Activated CD4-positive, alpha-beta T cell treated with anti-CD3 and anti-CD28 coated beads for 24 hours (primary cell): ENCODE measurements at places on chromosomes 3 and 15.

DNA sequence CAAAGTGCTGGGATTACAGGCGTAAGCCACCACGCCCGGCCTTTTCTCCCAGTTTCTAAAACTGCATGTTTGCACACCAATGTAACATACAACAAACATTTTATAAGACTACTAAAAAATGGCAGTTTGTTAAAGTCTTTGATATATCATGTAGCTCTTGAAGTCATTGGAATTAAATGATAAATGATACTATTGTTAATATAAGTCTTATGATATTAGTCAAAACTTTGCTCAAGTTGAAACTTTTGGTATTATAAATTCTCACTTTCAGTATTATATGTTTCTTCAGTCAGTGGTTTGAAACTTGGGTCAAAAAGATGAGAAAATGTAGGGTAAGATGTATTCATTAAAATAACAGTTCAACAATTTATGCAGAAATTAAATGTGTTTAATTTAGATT, 117.6 kb upstream of the TBL1XR1 start:
- no peak for DNase-seq

DNA sequence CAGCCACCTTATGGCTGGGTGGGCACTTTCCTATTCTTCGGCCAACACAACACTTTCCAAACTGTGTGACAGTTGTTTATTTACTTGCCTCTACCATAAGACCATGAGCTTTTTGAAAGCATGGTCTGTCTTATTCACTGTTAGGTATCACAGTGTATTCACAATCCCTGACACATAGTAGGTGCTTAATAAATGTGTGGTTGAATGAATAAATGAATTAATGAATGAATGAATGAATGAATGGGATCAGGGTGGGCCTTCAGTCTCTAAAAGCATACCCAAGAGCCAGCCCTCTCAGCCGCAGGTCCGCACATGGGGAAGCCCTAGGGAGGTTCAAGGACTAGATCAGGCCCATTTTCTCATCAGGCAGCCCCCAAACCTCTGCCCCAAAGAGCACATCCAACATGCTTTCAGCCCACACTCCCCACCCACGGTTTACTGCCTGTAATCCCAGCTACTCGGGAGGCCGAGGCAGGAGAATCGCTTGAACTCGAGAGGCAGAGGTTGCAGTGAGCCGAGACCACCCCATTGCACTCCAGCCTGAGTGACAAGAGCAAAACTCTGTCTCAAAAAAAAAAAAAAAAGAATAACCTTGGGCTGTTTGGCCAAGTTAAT, 95.9 kb downstream of the LIPC start:
- no peak for DNase-seq

DNA sequence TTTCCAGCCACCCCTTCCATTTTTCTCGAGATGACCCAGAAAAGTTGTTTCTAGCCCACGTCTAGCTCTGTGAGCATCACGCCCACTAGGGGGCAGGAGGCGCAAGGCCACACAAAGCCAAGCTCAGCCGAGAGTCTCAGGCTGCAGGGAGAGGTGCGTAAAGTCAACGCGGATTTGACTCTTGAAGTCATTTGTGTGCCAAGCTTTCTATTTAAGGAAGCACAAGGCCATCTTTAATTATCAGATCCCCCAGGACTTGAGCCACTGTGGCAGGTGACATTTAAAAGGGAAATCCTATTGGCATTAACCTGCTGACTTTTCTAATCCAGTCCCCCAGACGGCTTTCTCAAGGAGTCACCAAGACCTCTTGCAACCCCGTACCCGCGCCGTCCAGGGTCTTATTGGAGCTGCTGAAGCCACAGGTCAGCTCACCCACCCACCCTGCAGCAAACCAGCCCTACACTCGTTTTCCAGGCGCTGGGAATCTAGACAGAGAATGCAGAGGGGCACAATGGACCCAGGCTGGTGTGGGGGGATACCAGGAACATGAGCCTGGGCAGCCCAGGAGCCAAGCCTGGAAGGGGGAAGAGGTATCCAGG, 62.1 kb downstream of the CAPN7 start:
- peak; percentile 78 for DNase-seq

GRCh38 chr3:10286596-10287295, 6.0 kb downstream of the GHRL start:
- DNase-seq: no peak

- peak; percentile 44 for DNase-seq
Observed at GRCh38 chr3:196639483-196640296, at the start of gene NRROS. NRROS (plus strand) TSS chr3:196639694; CDS start chr3:196654540, 14,846 bp downstream.

- DNase-seq: no peak
Observed at GRCh38 chr15:62854420-62855084, 188.0 kb upstream of the TPM1 start.

GRCh38 chr3:56819016-56819809, 17.5 kb upstream of the ARHGEF3 start:
- no peak for DNase-seq

- no peak for DNase-seq
Observed at GRCh38 chr3:195441476-195441991, 1.3 kb downstream of the ACAP2 start.

DNA sequence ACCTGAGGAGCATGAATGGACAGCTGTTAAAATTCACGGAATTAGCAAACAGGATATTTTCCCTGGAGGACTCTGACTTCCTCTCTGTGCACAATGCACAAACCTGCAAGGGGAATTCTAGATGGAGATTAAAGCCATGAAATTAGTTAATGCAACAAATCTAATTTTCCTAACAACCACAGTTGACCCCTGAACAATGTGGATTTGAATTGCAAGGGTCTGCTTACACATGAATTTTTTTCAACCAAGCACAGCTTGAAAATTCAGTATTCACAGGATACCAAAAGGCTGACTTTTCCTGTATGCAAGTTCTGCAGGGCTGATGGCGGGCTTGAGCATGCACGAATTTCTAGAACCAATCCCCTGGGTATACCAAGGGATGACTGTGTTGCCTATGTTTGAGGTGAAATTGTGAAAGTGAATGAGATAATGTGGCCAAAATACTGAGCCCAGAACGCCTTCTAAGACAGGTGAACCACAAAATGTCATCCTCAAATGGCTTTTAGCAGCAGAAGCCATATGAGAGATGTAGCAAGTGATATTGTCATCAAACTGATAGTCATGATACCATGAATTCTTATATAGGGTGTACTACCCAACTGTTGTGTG, 52.5 kb downstream of the COL8A1 start:
- DNase-seq: no peak

DNA sequence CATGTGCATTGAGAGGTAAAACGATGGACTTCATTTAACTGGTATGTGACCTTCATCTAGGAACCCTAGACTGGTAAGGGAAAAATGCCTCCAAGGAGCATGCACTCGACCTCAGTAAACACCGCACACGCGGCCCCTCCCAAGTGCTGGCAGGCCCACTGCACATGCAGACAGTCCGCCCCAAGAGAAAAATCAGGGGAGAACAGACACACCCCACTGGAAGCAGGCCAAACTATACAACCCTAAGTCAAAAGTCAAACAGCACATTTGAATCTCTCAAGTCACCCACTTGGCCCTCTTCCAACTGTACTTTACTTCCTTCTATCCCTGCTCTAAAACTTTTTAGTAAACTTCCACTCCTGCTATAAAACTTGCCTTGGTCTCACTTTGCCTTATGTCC, 250.1 kb upstream of the HES1 start:
- no peak for DNase-seq

GRCh38 chr3:18217507-18218174, 207.5 kb downstream of the SATB1 start:
- DNase-seq: no peak

- no peak for DNase-seq
Observed at GRCh38 chr3:43785551-43785950, 94.8 kb downstream of the ABHD5 start.

- DNase-seq: no peak
Observed at GRCh38 chr3:106452096-106452495, 583.3 kb upstream of the CBLB start.

DNA sequence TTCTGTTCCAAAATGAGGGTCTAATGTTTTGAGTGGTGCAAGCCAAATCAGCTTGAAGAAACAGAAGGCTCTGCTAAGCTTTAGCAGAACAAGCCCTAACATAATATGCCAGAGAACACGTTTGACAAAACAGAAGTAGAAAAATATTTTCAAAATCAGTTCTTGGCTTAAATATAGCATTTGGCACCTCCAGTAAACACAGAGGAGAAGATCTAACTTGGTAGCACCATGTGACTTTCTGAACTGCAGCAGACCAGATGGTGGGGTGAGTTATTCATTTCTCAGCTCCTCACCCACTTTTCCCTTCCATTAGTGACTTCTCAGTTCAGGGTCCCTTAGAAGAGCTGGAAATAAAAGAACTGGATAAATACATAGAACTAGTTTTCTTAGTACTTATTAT, 395.8 kb downstream of the MAGI1 start:
- DNase-seq: no peak

GRCh38 chr3:78274475-78275065, 1234.7 kb downstream of the ROBO2 start:
- no peak for DNase-seq

DNA sequence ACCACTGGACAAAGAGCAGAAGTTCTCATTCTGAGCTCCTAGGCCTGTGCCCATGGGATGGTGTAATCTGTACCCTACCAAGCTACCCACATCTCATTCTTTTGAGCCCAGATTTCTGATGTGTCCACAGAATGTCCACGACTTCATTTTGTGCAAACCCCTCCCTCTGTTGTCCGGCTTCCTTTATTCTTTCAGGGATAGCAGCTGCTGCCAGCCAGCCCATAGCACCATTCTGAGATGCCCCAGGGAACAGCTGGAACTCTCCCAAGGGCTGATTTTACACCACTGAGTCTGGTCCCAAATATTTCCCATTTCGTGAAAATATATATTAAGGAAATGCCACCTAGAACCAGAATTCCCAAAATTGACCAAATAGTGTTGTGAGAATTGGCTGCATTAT, 236.6 kb downstream of the SATB1 start:
- DNase-seq: no peak

DNA sequence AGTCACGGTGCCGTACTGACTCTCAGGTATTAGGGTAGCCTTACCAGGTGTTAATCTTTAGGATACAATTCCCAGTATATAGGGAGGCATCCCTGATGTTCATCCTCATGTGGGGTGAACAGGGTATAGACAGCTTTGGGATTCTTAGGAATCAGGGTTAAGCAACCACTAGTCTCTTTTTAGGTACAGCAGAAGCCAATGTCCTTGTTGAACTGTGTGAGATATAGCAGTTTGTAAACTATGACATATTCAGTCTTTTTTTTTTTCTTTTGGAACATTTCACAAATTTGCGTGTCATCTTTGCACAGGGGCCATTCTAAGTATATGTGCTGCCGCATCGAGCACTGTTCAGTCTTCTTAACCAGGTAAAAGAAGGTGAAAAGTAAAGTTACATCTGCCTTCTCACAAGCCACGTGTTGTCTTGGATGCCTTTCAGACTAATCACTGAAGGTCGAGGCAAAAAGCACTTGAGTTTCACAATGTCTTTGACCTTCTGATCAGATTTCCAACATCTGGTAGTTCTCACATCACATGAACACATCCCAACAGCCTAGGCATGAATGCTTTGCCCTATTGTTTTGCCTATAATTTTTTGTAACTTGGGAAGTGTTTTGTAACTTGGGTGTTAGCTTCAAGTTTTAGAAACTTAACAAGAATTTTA, 17.2 kb downstream of the TSEN2 start:
- DNase-seq: no peak

- DNase-seq: no peak
Observed at GRCh38 chr15:36358094-36358493, 221.3 kb upstream of the CDIN1 start.

DNA sequence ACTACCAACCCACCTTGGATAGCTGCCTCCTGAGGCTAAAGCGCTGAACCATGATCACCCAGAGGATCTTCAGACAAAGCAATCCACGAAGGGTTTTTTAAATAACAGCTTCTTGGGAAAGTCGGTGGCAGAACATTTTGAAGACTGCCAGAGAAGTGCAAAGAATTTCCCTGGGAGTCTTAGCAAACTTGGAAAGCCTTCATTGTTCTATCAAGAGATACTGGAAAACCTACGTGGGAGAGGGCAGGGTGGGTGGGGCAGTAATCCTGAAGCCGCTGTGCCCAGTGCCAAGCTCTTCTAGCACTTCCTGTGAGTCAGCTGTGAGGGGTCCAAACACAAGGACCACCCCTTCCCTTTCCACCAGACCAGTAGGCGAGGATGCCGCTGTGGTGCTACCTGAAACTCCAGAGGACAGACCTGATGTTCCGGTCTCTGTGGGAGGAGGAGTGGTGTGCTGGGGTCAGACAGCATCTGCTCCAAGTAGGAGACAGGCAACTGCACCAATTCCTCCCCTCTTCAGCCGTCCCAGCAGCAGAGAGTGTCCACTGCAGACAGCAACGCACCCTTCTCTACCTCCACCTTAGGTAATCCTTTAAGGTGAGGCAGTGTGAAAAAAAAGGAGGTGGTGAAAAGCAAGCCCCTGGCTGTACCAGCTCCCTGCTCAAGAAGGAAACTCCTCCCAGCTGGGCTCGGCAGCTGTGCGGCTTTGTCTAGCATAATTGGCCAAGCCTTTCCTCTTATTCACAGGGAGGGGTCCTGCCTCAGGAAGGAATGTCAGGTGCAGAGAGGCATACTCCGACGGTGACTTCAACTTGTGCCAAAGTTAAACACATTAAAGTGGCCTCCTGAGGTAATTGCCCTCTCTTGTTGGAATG, 99.0 kb downstream of the TMCC1 start:
- no peak for DNase-seq

DNA sequence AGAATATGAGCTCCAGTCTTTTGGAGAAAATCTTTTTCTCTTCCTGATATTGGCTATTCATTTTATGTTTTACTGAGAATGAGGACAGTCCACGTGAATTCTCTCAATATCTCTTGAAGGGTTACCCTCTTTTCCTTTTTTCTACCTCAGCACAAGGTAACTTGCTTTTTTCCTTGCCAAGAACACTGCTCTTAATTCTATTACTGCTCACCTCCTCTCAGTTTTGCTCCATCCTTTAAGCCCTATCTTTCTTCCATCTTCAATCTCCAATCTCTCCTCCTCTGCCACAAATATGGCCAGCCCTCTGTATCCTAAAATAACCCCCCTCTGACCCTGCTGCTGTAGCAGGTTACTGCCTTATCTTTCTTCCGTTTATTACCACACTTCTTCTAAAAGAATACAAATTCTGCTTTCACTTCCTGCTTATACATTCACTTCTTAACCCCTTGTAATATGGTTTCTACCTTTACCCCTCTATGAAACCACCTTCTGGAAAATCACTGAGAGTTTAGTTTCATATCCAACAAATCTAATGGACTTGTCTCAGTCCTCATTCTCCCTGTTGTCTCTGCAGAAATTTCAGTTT, 89.0 kb downstream of the NFKBIZ start:
- DNase-seq: no peak

GRCh38 chr3:135109681-135110080, 314.6 kb downstream of the EPHB1 start:
- DNase-seq: no peak

DNA sequence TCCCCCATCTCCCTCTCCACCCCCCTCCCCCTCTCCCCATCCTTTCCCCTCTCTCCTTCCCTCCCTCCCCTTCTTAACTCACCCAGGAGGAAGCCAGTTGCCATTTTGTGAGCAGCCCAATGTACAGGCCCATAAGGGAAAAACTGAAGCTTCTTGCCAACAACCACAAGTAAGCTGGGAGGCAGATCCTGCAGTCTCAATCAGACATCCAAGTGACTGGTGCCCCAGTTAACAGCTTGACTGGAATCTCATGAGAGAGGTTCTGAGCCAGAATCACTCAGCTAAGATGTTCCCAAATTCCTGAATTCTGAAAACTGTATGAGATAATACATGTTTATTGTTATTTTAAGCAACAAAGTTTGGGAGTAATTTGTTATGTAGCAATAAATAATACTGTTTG, 90.7 kb downstream of the C3orf70 start:
- DNase-seq: no peak

- DNase-seq: no peak
Observed at GRCh38 chr15:57591237-57591821, 375 bp upstream of the MYZAP start.

GRCh38 chr3:194475138-194475932, 11.5 kb downstream of the ATP13A3 start:
- DNase-seq: no peak
